ENCODE measurements at places on chromosomes 4 and X.
A peak's percentile ranks its signal among the peaks of the same experiment; 100 is the strongest.

DNA sequence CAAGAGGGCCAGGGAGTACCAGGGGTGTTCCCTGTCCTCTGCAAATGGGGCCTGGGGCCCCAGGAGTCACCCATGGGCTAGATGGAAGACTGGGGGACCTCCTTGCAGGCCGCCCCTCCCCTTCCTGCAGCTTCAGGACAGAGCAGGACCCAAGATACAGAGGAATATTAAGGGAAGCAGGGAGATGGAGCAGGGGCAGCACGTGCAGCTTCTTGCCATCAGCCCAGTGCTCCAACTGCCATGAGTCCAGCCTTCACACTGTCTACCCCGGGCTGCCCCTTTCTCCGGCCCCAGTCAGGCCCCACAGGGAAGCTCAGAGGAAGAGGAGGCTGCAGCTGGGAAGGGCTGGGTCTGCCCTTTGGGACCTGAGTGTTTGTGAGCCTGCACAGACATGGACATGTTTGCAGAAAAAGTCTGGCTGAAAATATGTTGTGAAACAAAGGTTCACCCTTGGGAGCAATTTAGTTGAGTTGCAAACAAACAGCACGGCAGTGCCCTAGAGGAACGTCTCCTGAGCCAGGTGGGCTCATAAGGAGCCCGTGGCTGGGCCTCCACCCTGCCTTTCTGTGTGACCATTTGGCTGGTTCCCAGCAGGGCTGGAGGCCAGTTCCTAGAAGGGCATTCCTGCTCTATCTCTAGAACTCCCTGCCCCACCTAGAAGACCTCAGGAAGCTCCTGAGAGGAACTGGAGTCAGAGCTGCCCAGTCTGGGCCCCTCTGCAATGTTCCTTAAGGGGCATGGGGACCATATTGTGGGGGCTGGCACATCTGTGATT, 8.9 kb downstream of the FATE1 start:
- no peak overlapping the region for H3K4me3 ChIP-seq
- H3K27me3 ChIP-seq, result no peaks in the 10 kb centered on the region
- DNase-seq, result no peak
- H3K36me3 ChIP-seq, result no peaks in the 10 kb centered on the region
- no peaks in the 10 kb centered on the region for H3K4me1 ChIP-seq
- H3K27ac ChIP-seq, result no peak overlapping the region

GRCh38 chr4:129917651-129918050, 821.7 kb downstream of the C4orf33 start:
- no peaks in the 10 kb centered on the region for H3K36me3 ChIP-seq
- DNase-seq, result no peak
- no peak overlapping the region for H3K4me3 ChIP-seq

DNA sequence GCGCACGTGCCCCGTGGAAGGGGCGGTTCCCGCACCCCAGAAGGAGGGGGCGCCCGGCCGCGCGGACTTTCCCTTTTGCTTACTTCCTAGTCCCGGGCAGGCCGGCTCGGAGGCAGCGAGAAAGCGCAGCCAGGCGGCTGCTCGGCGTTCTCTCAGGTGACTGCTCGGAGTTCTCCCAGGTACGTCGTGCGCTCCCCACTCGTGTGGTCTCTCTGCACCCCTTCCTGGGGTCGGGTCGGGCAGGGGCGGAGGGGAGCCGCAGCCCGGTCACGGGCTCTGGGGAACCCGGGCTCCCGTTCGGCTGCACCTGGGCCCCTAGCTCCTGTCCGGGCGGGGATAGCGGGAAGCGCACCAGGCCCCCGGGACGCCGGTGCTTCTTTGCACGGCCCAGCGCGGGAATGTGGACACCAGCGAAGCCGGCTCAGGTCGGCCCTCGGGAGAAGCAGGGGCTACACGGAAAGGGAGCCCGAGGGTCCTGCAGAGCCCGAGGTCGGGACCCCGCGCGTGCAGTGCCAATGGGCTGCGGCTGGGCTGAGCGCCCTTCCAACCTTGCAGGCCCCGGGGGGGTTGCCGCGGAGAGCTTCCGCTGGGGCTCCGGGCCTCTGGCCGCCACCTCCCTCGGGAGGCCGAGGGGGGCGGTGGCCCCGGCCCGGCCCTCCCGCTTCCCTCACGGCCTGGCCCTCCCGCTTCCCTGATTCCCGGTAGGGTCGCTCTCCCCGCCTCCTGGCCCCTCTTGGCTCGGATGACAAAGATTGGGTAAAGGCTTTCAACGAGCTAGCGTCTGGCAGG, at the start of gene TLR2:
Gene TLR2 (plus strand): TSS at position 99 of the 789 bp plus-strand sequence. CDS start 18,628 bp downstream, outside the sequence.
- H3K4me1 ChIP-seq, result peaks cover 19% of the 10 kb centered on the region
- peak within 1 kb of the TSS; percentile 83 for H3K4me3 ChIP-seq
- H3K27me3 ChIP-seq, result peaks cover 20% of the 10 kb centered on the region
- DNase-seq, result peak; percentile 69
- H3K36me3 ChIP-seq, result peaks cover 17% of the 10 kb centered on the region

- no peak overlapping the region for H3K4me3 ChIP-seq
- H3K4me1 ChIP-seq, result peaks cover 10% of the 10 kb centered on the region
- DNase-seq, result no peak
- no peak overlapping the region for H3K27ac ChIP-seq
- peaks cover 40% of the 10 kb centered on the region for H3K36me3 ChIP-seq
- no peaks in the 10 kb centered on the region for H3K27me3 ChIP-seq
These were observed 125.7 kb downstream of the ZNF827 start for GRCh38 chr4:145812919-145813318.

- peaks cover 7% of the 10 kb centered on the region for H3K36me3 ChIP-seq
- peak overlapping the region; percentile 14 for H3K27ac ChIP-seq
- H3K4me3 ChIP-seq, result no peak overlapping the region
- H3K4me1 ChIP-seq, result peaks cover 4% of the 10 kb centered on the region
- DNase-seq, result no peak
These were observed 31.1 kb upstream of the CLNK start for GRCh38 chr4:10715696-10716095.

- H3K4me3 ChIP-seq, result no peak overlapping the region
- H3K36me3 ChIP-seq, result peaks cover 5% of the 10 kb centered on the region
- H3K27me3 ChIP-seq, result no peaks in the 10 kb centered on the region
- H3K27ac ChIP-seq, result no peak overlapping the region
These were observed 8.2 kb downstream of the SYAP1 start for GRCh38 chrX:16727637-16728036.

DNA sequence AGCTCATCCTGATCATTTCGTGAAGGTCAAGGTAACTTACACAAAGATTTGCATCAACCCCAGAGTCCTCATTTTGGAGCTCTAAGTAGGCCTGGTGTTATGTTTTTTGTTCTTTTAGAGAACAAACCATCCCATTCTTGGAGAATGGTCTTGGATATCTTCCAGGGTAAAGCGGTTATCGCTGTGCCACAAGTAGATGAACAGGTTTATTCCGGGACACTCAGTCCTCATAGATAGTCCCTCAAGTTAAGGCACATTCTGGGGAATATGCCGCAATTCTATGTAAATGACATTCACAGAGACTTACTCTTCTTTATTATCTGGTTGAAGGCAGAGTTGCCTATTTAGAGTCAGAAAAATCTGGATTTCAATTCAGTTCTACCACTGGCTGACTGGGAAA, 95.0 kb upstream of the FTHL17 start:
- H3K4me1 ChIP-seq, result peaks cover 20% of the 10 kb centered on the region
- no peak for DNase-seq
- no peak overlapping the region for H3K4me3 ChIP-seq
- peaks cover 34% of the 10 kb centered on the region for H3K36me3 ChIP-seq

All from stimulated activated naive B cell treated with anti-CD40 and anti-IgM and Interleukin-4, amounts not matched to agents 10 μg/mL and 1 μg/mL and 100 μg/mL, for 72 hours (primary cell).